ENCODE measurements at places on chromosomes 11 and 22.

DNA sequence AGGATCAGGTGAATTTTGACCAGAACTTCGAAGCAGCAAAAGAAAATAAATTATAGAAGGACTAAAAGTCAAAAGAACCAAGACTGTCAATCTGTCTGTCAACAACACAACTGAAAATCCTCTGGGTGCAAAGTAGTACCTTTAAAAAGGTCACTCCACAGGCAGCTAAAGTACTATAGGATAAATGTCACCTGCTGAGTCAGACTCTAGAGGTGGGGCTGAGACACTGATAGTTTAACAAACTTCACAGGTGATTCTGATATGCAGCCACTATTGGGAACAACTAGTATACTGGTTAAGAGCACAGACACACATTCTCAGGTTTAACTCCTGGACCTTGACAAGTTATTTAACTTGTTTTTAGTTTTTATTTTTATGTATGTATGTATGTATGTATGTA is 107.3 kb downstream of the FCHSD2 start:
- no peak for DNase-seq

- DNase-seq = no peak
These were observed 77.9 kb downstream of the XRRA1 start for GRCh38 chr11:74871037-74871436.

DNA sequence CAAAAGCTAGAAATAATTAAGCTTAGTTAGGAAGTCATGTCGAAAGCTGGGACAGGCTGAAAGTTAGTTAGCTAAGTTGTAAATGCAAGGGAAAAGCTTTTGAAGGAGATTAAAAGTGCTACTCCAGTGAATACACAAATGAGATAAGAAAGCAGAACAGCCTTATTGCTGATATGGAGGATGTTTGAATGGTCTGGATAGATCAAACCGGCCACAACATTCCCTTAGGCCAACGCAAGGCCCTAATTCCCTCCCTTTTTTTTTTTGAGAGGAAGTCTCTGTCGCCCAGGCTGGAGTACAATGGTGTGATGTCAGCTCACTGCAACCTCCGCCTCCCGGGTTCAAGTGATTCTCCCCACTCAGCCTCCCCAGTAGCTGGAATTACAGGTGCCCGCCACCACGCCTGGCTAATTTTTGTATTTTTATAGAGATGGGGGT is 23.3 kb upstream of the WEE1 start:
- DNase-seq = no peak

DNA sequence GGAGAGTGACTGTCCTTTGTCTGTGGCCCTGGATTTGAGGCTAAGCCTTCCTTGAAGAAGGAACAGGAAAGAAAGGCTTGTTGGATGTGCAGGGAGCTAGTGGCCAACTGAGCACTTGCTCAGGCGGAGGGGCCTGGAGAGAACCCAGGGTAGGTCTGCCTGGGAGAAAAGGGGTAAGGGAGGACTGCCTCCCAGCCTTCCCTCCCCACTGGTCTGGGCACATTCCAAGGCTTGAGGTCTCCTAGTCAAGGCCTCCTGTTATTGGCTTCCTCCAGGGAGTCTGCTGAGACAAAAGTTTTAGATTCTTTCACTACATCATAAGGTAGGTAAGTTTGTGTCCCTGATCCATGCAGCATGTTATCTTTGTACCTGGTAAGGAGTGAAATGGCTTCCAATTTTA is 15.2 kb downstream of the KCNQ1OT1 start:
- no peak for DNase-seq

GRCh38 chr11:44034639-44035038 is 13.1 kb upstream of the ACCSL start:
- DNase-seq = no peak

Data from stimulated activated CD8-positive, alpha-beta memory T cell treated with anti-CD3 and anti-CD28 coated beads, Interleukin-7, amount 100 ng/mL, for 1 hour (primary cell).